Cardiac septum (tissue), 1 donor: ENCODE measurements at places on chromosomes 3 and 15. TPM values are rescaled to one million over a fixed set of nuclear protein-coding genes. Genes with fewer than 3 reads are reported as not detected.

The TIMMDC1 gene
- total RNA-seq, result 211 TPM

The SRGAP3 gene
- total RNA-seq, result 10.1 TPM

The GBE1 gene
- total RNA-seq, result 102 TPM

The RAB6B gene
- 42.4 TPM for total RNA-seq

The STRA6 gene
- total RNA-seq, result 0.13 TPM

The CSPG4 gene
- total RNA-seq, result 21.3 TPM

The IQCF5 gene
- not detected for total RNA-seq

The IGF2BP2 gene
- total RNA-seq, result 18.5 TPM

The ADCY5 gene
- total RNA-seq, result 192 TPM

DNA sequence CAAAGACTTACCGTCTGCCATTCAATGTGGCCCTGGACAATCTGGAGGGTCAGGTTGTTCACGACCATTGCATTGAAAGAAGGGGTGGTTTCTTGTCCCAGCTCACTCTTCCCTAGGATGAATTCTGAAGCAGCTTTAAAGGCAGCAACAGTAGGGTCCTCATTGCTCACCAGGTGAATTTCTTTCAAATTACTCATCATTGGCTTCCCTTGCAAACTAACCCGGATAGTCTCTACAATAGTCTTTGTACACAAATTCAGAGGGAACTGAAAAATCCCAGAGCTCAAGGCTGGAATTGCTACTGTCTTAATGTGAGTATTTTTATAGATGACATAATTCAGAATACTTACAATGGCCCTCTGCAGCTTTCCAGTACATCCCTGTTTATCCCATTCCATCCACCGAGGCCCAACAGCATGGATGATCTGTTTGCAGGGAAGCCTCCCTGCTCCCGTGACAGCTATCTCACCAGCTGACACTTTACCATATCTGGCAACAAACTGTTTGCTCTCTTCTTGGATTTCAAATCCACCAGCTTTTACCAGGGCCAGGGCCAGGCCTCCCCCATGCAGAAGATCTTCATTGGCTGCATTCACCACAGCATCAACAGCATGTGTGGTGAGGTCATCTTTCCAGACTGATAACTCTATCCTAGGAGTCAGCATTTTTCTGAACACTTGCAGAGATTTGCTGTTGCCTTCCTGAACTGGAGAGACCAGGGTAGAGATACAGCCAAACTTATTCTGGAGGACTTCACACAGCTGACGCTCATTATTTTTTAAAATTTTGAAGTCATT, 8.6 kb downstream of the PARP9 start:
- no peak for DNase-seq

DNA sequence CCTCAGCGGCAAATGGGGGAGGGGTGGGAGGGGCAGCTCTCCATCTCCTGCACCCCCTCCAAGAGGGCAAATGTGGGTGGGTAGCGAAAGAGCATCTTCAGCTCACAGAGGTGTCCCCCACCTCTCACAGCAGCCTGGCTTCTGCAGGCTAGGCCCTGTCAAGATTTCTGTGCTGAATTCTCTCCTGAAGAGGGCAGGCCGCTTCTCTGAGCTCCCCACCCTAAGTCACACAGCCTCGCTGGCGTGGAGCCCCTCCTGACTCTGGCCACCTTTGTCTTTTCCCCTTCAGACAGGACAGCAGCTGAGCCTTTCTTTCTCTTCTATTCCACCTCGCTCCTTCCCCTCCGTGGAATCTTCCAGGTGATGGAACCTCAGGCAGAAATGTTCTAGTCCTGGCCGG, 26.3 kb upstream of the ADAMTS7 start:
- DNase-seq, result no peak

GRCh38 chr3:17412950-17413530, 329.4 kb downstream of the TBC1D5 start:
- DNase-seq, result no peak

DNA sequence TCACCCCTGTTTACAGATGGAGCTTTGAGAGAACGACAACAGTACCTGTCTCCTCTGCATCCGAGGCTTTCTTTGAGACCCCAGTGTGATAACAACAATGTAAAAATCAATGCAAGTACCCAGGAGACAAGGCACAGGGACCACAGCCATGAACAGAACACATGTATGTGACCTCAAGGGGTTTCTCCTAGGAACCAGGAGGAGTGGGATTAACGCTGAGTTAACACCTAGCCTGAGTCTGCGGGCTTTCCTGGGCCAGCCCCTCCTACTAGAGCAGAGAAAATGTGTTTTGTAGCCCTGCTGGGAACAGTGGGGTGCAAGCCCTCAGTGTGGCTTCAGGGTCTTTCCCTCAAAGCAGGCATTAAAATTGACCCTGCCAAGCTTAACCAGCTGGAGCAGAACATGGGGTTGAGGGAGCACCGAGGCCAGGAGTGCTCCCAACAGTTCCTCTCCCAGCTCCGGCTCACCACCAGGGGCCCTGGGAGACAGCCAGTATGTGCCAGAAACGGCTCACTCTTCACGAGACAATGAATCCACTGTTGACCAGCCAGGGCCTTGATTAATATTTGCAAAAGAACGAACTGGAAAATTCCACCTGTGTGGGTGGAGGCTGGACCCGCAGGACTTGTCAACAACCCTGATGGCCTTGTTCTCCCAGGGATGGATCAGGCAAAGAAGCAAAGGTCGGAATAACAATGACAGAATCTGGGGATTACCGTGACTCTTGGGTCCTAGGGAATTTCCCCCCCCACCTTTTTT, 3.6 kb downstream of the CHDH start:
- DNase-seq, result peak; percentile 66

- DNase-seq, result no peak
Observed at GRCh38 chr15:67370206-67370954, 115.8 kb downstream of the IQCH start.

DNA sequence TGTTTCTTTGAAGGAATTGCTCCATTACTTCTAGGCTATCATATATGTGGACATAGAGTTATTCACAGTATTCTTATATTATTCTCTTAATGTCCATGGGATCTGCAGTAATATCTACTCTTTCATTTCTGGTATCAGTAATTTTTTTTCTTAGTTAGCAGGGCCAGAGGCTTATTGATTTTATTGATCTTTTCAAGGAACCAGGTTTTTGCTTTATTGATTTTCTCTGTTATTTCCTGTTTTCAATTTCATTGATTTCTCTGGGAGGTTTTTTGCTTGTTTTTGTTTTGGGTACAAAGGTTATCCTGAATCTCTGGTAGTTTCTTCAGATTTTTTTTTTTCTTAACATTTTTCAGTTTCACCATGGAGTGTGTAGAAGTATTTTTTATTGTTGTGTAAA, 60.1 kb upstream of the AP4E1 start:
- no peak for DNase-seq

- DNase-seq, result no peak
Observed at GRCh38 chr15:90994059-90994416, 297 bp downstream of the PRC1 start.

- no peak for DNase-seq
Observed at GRCh38 chr3:103693831-103694230, 1259.0 kb downstream of the ZPLD1 start.

DNA sequence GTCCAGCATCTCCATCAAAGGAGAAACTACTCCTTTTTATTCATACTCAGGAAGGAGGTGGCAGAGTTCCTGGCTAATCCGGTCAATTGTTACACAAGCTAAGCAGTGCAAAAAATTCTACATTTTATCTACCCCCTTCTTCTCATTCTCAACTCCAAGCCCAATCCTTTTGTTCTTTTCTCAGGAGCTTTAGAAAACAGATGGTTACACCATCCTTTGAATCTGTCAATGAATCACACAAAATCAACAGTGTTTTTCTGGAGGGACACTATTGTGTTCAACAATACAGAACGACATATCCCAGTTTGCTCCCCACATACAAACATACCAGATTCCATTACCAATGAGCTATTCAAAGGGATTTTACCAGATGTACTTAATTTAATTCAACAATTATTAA, 362.1 kb downstream of the MAGI1 start:
- DNase-seq, result no peak

- DNase-seq, result no peak
Observed at GRCh38 chr3:157311633-157312375, 124.8 kb upstream of the PTX3 start.

DNA sequence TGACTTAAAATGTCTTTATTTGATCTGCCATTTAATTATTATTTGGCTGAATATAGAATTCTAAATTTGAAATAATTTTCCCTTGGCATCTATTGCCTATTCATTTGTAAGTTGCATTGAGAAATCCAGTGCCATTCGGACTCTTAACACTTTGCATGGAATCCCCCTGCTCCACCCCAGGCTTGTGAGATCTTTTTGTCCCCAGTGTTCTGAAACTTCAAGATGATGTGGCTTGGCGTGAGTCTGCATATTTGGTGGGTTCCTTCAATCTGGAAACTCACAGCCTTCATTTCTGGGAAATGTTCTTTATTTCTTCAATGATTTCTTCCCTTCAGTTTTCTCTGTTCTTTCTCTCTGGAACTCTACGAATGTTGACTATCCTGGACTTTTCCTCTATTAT, 83.8 kb upstream of the BLM start:
- peak; percentile 6 for DNase-seq

DNA sequence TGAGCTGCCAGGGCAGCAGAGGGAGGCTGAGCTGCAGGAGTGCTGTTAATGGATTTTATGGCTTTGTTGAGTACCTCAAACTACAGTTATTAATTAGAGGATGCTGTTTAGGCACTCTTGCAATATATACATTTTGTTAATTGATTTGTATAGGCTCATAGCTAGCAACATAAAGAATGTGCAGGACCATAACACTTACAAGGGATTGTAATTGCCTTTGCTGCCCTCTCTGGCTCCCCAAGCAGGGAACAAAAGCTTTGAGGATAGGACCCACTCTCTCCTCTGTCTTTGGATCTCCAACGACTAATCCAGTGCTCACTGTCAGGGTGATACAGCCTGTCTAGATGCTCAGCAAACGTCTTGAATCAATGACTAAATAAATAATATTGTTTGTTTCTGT, 1.2 kb upstream of the CLSTN2 start:
- DNase-seq, result no peak

- no peak for DNase-seq
Observed at GRCh38 chr3:24678421-24678865, 183.8 kb upstream of the THRB start.

GRCh38 chr15:69980341-69981059, 117.2 kb downstream of the TLE3 start:
- peak; percentile 57 for DNase-seq

DNA sequence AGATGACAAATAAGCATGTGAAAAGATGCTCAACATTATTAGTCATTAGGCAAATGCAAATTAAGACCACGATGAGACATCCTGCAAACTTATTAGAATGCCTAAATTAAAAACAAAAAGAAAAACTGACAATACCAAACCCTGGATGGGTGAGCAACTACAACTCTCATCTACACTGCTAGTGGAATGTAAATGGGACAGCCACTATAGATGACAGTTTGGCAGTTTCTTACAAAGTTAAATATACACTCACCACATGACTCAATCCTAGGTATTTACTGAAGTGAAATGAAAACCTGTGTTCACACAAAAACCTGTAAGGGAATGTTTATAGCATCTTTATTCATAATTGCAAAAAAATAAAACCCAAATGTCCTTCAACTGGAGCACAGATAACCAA, 74.7 kb downstream of the NPTN start:
- no peak for DNase-seq
